ENCODE measurements at places on chromosomes 11 and 22.
A peak's percentile ranks its signal among the peaks of the same experiment; 100 is the strongest.

DNA sequence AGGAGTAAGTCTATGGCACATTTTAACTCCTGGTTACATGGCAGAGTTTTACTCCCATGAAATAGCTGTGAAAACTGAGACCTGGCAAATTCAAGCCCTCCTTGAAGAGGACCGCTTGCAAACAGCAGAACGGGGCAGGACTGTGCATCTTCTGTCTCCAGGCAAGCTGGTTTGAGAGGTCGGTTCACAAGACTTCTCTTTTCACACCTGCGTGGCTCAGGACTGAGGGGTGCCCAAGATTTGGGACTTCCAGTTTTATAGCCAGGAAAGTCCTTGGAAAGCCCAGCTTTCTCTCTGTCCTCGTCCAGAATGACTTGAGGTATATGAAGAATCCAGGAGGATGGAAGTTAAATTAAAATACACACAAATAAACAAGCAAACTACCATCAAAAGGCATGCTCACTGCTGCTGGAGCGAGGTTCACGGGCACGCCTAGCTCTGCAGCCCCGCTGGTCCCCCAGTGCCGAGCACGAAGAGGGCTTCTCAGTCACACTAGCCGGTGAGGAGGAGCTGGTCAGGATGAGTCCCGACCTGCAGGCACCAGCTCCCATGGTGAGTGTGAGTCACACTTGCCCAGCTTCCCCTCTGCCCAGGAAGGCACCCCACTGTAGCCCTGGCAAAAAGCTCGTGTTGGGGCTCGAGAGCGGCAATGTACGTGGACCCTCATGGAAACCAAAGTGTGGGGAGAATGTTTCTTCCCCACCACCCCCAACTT is 1382.4 kb downstream of the BRD1 start:
- H3K36me3 ChIP-seq = no peaks in the 10 kb centered on the region
- no peak overlapping the region for H3K4me3 ChIP-seq
- no peaks in the 10 kb centered on the region for H3K27me3 ChIP-seq
- H3K27ac ChIP-seq = no peak overlapping the region

GRCh38 chr11:15927864-15928217 is 428.5 kb downstream of the SOX6 start:
- no peak for DNase-seq
- no peaks in the 10 kb centered on the region for H3K4me1 ChIP-seq
- H3K27ac ChIP-seq = no peak overlapping the region
- no peaks in the 10 kb centered on the region for H3K27me3 ChIP-seq

DNA sequence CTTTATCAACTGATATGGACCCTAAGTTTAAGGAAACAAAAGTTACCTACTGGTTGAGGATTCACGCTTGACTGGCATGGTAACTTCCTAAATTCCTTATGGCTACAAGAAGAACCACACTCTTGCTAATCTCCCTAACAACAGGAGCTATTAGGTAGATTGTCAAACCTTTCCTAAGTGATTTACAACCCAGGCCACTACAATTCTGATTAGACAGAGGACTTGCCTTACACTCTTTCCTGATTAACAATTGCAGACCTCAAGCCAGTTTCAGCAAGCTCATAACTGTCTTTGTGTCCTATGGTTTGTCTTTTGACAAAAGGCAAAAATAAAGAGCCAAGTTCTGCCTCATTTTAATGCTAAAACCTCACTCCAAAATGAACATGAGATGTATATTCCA is 16.3 kb downstream of the OR52K2 start:
- no peaks in the 10 kb centered on the region for H3K27me3 ChIP-seq
- no peaks in the 10 kb centered on the region for H3K36me3 ChIP-seq
- H3K27ac ChIP-seq = no peak overlapping the region
- H3K4me1 ChIP-seq = no peaks in the 10 kb centered on the region

GRCh38 chr22:49963647-49964026 is 3.1 kb downstream of the PIM3 start:
- DNase-seq = no peak
- H3K4me1 ChIP-seq = peaks cover 31% of the 10 kb centered on the region
- H3K27ac ChIP-seq = peak overlapping the region; percentile 93
- no peak overlapping the region for H3K4me3 ChIP-seq
- H3K27me3 ChIP-seq = no peaks in the 10 kb centered on the region

- DNase-seq = no peak
- no peaks in the 10 kb centered on the region for H3K36me3 ChIP-seq
- H3K27me3 ChIP-seq = no peaks in the 10 kb centered on the region
- H3K4me3 ChIP-seq = no peak overlapping the region
Measured at GRCh38 chr11:44674809-44675208, 52.0 kb upstream of the TSPAN18 start.

- H3K27me3 ChIP-seq = peaks cover 3% of the 10 kb centered on the region
- no peaks in the 10 kb centered on the region for H3K4me1 ChIP-seq
- H3K36me3 ChIP-seq = no peaks in the 10 kb centered on the region
- H3K27ac ChIP-seq = no peak within 1 kb of the TSS
- no peak within 1 kb of the TSS for H3K4me3 ChIP-seq
Measured at GRCh38 chr11:18172666-18173065, at the start of gene MRGPRX4. MRGPRX4 (plus strand) TSS chr11:18172837; CDS start chr11:18173257, 420 bp downstream.

GRCh38 chr11:117010808-117011540 is 87.3 kb downstream of the SIK3 start:
- H3K4me1 ChIP-seq = peaks cover 2% of the 10 kb centered on the region
- H3K4me3 ChIP-seq = no peak overlapping the region
- no peaks in the 10 kb centered on the region for H3K27me3 ChIP-seq
- no peaks in the 10 kb centered on the region for H3K36me3 ChIP-seq

DNA sequence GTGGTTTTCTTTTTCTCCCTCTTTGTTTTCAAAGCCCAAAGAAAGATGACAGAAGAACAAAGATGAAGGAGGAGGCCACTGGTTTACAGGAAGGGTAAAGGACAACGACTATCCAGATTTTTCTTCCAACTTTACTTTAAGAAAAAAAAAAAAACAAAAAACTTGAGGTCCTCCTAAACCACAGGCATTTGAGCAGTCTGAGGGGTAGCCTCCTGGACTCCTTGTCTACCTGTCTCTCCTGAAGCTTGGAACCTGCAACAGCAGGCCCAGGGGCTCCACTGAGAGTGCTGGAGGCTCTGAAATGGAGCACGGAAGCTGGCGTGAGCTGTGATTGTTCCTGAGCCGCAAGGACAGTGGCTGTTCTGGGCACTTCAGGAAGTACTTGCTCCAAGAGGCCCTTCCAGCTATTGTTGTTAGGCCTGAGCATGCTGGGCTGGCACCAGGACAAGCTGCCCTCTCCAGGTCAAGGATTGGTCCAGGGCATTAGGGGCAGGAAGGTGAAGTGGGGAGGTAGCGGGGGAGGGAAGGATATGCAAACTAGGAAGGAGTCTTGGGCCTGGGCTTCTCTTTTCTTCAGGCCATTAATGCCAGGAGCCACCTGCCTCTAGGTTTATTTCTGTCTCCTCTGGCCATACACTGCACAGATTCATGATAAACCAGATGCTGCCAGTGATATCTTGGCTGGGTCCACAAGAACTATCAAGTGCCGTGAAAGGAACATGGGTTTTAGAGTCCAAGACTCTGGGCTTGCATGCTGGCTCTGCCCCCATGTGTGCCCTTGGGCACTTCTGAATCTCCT is 147.3 kb downstream of the CCDC34 start:
- H3K27me3 ChIP-seq = no peaks in the 10 kb centered on the region
- H3K4me1 ChIP-seq = peaks cover 36% of the 10 kb centered on the region
- no peaks in the 10 kb centered on the region for H3K36me3 ChIP-seq
- H3K27ac ChIP-seq = no peak overlapping the region
- DNase-seq = no peak
- H3K4me3 ChIP-seq = no peak overlapping the region

DNA sequence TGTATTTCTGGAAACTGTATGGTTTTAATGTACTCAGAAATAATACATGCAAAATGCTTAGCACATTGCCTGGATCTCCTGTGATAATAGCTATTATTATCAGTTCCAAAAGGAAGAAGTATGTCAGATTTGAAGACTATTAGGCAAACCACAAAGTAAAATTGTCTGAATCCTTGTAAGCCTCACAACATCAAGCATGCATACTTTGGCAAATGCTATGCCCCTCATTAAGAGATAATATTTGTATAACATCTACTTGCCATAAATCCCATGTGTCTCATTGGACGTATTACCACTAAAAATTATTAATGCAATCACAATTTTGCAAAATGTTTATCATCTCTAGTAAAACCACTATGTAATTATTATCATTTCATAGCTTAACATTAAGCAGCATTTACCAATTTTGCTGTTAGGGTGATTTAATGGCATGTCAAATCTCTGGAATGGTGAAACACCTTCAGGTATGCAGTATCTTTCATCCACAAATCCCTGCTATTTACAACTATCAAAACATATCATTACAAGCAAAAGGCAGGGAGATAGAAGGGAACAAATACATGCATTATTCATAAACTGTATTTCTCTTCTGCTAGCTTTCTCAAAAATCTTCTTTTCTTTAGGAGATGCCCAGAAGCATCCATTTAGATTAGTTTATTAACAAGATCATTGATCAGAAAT is 974.6 kb upstream of the RAG2 start:
- no peaks in the 10 kb centered on the region for H3K27me3 ChIP-seq
- H3K36me3 ChIP-seq = no peaks in the 10 kb centered on the region
- no peak for DNase-seq
- no peak overlapping the region for H3K4me3 ChIP-seq

DNA sequence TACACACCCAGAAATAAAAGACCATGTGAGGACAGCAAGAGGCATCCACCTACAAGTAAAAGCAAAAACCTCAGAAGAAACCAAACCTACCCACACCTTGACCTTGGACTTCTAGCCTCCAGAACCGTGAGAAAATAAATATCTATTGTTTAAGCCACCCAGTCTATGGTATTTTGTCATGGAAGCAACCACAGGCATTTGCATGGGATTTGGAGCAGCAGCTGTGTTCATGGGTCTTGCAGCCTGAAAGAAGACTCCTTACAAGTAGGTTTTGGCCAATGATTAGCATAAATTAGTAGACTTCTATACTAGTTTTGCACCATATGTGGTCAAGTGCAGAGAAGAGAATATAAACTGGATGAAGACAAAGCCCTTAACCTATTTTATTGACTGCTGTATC is 27.9 kb downstream of the FSHB start:
- H3K27me3 ChIP-seq = no peaks in the 10 kb centered on the region
- H3K36me3 ChIP-seq = no peaks in the 10 kb centered on the region
- peak; percentile 20 for DNase-seq
- H3K4me1 ChIP-seq = no peaks in the 10 kb centered on the region
- H3K27ac ChIP-seq = no peak overlapping the region

- H3K36me3 ChIP-seq = no peaks in the 10 kb centered on the region
- no peak overlapping the region for H3K27ac ChIP-seq
- H3K4me1 ChIP-seq = no peaks in the 10 kb centered on the region
- no peak for DNase-seq
- H3K27me3 ChIP-seq = no peaks in the 10 kb centered on the region
Measured at GRCh38 chr11:104649002-104649401, 249.3 kb downstream of the CASP12 start.
